ENCODE measurements at places on chromosomes 16 and 17. TPM values are rescaled to one million over a fixed set of nuclear protein-coding genes. Genes with fewer than 3 reads are reported as not detected.

DNA sequence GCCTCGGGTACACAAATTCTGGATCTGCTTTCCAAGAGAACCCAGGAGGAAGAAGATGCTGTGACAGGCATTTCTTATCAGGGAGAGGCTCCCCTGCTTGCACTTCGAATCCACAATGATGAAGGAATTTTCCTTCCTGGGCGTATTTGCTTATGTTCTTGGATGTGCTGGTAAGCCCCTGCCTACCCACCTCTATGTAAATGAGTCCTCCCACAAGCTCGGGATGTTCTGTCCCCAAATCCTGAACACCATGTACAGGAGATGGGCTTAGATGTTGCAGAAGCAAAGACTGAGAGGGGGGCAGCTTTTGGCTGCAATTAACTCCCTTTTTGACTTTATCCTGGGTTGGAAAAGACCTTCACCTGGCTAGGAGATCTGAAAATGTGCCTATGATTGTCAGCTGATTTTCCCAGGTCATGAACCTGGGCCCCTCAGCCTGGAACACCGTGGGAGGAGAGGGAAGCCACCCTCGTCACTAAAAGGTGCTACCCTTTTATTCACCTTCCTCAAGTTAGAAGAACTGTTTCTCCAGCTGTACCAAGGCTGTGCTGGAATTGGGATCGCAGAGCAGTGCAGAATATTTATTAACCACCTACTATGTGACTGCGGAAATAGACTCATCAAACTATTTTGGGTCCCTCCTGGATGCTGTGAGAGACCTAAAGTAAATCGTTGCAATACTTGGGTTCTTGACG, 150.1 kb downstream of the RBFOX1 start:
- H3K4me3 ChIP-seq: no peak overlapping the region
- no peaks in the 10 kb centered on the region for H3K36me3 ChIP-seq
- no peaks in the 10 kb centered on the region for H3K4me1 ChIP-seq
- no peak for DNase-seq
- no peaks in the 10 kb centered on the region for H3K27me3 ChIP-seq

- H3K4me1 ChIP-seq: no peaks in the 10 kb centered on the region
- peaks cover 10% of the 10 kb centered on the region for H3K27me3 ChIP-seq
- H3K4me3 ChIP-seq: peak within 1 kb of the TSS; percentile 50
- peak within 1 kb of the TSS; percentile 82 for H3K27ac ChIP-seq
These were observed at the start of gene EPN3 for GRCh38 chr17:50532452-50533024. Gene EPN3 (plus strand): TSS chr17:50532735. CDS start chr17:50536557, 3,822 bp downstream.

- H3K4me1 ChIP-seq: no peaks in the 10 kb centered on the region
- no peak for DNase-seq
- H3K27me3 ChIP-seq: no peaks in the 10 kb centered on the region
- H3K4me3 ChIP-seq: no peak overlapping the region
These were observed 74.4 kb downstream of the PCTP start for GRCh38 chr17:55825213-55825612.

DNA sequence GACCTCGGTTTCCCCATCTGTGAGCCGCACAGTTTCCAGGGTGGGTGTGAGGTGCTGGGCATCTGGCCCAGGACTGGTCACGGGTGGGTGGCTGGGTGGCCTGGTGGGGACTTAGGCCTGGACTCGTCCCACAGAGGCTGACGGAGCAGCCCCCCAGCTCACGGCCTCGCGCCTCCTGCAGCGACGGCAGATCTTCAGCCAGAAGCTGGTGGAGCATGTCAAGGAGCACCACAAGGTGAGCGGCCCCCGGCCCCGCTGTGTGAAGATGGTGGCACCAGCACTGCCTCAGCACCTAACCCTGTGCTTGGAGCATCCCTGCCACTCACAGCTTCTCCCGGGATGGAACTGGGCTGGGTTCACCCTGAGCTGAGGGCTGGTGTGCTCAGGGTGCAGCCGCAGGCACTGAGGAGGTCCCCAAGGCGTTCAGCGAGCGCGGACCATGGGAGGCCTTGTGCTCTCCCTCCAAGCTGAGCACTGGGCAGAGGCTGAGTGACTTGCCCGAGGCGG, 2.4 kb downstream of the CDT1 start:
- no peak for DNase-seq
- H3K4me3 ChIP-seq: no peak overlapping the region
- no peak overlapping the region for H3K27ac ChIP-seq
- no peaks in the 10 kb centered on the region for H3K27me3 ChIP-seq
- H3K4me1 ChIP-seq: peaks cover 29% of the 10 kb centered on the region

- H3K27ac ChIP-seq: no peak overlapping the region
- no peaks in the 10 kb centered on the region for H3K36me3 ChIP-seq
- H3K4me3 ChIP-seq: no peak overlapping the region
- H3K27me3 ChIP-seq: no peaks in the 10 kb centered on the region
These were observed 10.1 kb upstream of the CNP start for GRCh38 chr17:41956522-41956921.

GRCh38 chr17:80441133-80441578, 26.2 kb downstream of the ENDOV start:
- H3K4me3 ChIP-seq: no peak overlapping the region
- DNase-seq: no peak
- H3K27me3 ChIP-seq: no peaks in the 10 kb centered on the region
- no peaks in the 10 kb centered on the region for H3K4me1 ChIP-seq

DNA sequence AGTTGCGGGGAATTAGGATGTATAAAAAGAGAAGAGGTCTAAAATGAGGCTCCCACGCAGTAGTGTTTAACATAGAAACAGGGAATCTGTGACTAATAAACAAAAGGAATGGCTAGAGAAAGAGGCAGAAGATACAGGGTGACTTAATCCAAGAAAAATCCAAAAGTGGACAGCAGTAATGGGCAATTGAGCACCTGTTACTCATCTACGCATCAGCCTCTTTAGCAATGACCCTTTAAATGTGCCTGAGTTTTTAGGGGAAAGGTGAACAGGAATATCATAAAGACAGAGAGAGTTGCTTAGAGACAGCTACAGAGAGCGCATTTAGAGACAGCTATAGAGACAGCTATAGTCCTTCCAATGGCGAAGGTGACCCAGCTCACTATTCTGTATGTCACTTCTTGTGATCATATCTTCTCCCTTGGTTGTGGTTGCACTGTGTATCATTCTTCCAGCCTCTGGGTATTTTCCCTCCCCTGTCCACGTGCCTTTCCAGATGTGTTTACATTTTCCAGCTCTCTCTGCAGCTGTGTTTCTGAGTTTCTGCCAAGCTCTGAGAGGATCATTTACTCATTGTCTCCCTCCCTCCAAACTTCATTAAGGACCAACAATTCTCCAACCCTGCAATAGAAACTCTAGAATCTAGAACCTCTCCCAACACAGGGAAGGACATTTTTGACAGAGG, 61.5 kb downstream of the MYOCD start:
- peaks cover 6% of the 10 kb centered on the region for H3K4me1 ChIP-seq
- H3K27ac ChIP-seq: no peak overlapping the region
- H3K4me3 ChIP-seq: no peak overlapping the region
- no peaks in the 10 kb centered on the region for H3K27me3 ChIP-seq
- no peak for DNase-seq

The MTHFSD gene
- 18.6 TPM for total RNA-seq

The HOXB1 gene
- not detected for total RNA-seq

The HAGH gene
- total RNA-seq: 149 TPM
